ENCODE measurements at places on chromosomes 2 and 18.

DNA sequence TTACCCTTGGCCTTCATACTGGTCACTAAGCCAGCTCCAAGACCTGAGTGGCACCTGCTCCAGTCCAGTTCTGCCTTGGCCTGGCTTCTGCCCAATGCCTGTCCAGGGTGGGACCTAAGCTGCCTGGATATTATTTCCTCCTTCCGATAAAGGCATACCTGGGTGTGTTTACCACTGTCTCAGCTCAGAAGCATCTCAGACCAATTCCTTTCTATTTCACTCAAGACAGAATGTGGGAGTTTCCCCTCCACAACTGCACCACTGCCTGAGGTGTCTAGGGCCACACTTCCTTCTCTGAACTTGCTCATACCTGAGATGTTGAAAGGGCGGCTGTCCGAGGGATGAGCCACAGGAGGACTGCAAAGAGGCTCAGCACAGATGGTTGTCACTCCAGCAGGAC lies 18.4 kb upstream of the CAB39 start:
- no peak for DNase-seq

DNA sequence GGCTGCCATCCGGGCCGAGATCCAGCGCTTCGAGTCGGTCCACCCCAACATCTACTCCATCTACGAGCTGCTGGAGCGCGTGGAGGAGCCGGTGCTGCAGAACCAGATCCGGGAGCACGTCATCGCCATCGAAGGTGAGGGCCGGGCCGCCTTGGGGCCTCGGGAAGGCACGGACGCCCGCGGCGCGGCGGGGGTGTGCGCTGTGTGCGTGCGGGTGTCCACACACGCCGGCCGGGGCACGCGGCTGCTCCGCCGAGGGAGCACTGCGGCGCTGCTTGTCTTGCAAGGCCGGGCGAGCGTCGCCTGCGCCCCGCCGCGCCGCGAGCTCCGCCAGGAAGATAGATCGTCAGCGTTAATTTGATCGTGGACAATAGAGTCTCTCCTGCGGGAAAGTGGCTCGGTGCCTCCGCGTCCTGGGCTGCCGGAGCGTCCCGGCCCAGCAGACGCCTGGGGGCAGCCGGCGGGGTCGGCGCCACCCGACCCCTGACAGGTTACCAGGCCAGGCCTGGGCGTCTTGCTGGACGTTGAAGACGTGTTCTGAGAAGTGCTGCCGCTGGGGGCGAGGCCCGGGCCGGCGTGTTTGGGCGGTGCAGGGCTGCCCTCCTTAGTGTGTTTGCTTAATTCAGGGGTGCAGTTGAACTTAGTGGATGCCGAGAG lies 1.0 kb downstream of the AGAP1 start:
- peak; percentile 26 for DNase-seq

DNA sequence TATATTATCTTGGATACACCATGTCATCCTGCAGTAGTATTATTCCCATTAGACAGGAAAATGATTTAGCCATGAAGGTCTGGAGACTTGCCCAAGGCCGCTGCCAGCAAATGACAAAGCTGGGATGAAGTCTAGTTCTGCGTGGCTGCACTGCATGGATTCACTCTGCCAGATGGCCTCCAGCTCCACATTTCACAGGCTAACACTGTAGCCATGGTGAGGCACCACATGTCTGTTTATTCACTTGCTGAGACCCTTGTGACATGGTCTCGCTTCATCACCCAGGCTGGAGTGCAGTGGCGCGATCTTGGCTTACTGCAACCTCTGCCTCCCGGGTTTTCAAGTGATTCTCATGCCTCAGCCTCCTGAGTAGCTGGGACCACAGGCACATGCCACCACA lies 31.5 kb upstream of the SCG2 start:
- DNase-seq, result no peak

- no peak for DNase-seq
Observed at GRCh38 chr2:45169339-45170190, 160.3 kb upstream of the SIX2 start.

- DNase-seq, result no peak
Observed at GRCh38 chr2:173750353-173750801, 214.8 kb downstream of the SP3 start.

- no peak for DNase-seq
Observed at GRCh38 chr18:39793609-39794008, 2161.4 kb upstream of the PIK3C3 start.

DNA sequence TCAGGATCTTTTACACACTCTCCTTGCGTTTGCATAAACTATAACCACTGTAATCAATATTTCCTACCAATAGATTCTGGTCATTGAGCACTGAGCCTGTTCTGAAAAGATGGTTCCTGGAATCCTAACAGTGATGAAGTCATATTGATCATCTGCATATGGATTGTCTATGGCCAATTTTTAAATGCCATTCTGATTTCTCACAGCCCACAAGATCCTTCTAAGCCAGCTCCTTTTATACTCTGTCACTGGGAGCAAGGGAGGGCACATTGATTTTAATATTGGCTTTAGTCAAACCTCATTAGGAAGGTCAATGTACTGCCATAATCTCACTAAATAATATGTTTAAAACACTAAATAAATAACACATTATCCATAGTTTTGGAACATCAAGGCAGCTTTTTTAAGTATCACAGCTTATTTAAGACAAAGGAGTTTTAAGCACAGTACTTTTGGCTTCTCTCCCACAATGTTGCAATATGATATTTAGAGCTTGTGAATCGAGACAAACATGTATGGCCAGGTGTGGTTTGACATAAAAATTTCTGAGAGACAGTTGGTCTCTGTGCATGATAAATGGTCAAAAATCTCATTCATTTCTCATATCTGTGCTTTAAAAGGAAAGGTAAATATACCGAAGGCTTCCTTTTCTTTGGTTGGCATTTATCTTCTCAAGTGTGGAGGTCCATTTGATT lies 267.3 kb downstream of the MTX2 start:
- DNase-seq, result no peak

GRCh38 chr2:73963385-73964120 lies 21.2 kb upstream of the TET3 start:
- DNase-seq, result peak; percentile 50

DNA sequence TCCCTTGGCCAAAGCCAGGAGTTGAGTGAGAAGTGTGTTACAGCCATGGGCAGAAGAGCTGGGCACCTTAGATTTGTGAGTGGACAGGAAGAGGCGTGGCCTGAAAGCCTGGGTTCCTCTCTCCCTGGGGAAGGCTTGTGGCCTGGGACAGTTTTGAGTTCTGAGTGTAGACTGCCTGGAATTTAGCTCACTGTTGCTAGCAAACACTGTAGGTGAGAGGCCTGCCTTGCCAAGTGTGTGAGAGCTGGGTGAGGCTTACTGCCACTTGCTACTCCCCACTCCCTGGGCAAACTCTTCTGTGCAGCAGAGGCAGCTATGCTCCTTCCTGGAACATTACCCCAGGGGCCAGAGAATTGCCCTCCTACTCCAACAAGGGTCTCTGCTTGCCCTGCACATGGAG lies 150.0 kb upstream of the GALNT5 start:
- DNase-seq, result no peak

- DNase-seq, result no peak
Observed at GRCh38 chr18:48792611-48793380, 158.0 kb downstream of the SMAD7 start.

GRCh38 chr2:19955544-19956422 lies 34.1 kb downstream of the WDR35 start:
- peak; percentile 16 for DNase-seq

DNA sequence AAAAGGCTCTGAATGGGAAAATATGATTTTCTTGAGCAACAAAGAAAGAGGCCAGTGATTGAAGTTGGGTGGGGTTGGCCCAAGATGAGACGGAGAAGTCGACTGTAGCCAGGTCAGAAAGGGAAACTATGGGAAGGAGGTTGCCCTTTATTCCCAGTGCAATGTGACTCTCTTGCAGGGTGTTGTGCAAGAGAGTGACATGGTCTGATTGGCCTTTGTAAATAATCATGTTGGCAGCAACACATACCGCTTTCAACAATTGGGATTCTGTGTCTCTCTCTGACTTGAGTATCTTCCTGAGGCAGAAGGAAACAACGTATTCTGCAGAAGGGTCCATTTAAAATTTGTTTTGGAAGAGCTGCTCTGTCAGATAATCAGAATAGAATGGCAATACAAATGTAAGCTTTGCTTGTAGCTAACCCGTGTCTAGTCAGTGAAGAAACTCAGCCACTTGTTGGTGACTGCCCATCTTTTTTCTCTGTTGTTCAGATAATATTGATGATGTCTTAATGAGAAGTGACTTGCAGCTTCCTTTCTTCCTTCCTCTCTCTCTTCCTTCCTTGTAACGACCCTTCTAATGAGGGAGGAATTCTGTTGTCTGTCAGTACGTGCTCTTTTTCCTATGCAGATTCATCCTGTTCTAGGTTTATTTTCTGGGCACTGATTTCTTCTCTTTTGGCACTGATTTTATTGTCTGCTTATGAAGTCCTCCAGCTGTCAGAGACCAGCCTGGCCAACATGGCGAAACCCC lies 311.0 kb upstream of the FAM98A start:
- no peak for DNase-seq

- no peak for DNase-seq
Observed at GRCh38 chr18:48992791-48993555, 42.2 kb upstream of the SMAD7 start.

DNA sequence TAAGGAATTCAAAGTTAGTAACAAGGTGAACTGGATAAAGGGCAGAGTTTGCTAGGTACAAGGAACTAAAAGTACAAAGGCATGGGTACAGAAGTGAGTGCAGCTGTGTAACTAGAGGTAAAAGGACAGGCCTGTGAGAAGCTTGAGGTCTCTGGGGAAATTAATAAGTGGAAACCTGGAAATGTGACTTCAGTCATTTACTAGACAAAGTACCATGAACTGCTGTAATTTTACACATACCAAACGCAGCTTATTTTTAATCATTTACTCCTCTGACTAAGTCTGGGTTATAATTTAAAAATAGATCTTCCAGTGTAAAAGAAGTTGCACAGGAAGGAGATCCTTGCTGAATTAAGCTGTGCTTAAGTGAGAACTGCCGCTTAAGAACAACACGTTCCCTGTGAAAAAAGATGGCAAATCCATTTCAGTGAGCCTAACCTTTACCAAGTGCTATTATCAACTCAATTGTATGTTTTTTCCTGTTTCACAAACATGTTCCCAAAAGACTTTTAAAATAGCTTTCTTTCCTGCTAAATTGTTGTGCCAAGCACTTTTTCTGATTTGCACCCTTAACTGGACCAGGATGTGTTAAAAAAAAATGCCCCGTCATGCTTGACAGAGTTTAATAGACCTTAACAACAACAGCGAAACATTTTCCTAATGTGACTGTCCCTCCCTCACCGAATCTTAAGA lies 44.3 kb downstream of the CALCRL start:
- DNase-seq, result no peak

DNA sequence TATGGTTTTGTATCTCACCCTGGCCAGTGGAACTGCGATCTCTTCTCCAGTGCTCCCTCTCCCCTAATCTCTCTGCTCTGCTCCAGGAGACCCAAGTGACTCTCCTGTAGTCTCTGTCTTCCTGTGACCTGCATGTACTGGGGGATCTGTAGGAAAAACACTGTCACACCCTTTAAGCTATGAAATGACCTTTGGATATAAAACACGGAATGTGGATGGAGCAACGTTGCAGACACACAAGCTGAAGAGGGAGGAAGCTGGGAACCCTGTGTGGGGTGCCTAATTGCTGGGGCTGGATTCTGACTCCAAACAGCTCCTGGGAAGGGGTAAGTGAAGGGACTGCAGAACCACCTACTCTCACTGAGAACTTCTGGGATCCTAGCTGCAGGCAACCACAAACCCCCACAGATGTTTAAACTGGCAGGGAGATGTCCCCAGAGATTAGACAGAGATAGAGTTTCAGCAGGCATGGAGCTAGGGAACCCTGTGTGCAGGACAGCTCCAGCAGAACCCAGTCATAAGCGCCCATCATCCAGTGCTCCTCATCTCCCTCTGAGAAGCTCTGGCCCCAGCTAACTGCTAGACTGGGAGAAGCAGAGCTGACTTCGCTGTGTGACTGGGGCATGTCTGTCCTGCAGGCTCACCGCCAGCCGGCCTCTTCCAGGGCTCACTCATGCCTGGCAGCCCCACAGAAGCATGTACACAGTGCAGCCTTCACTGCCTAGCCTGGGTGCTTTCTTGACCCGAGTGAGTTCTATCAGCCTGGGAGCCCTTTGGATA lies 482.7 kb upstream of the SETBP1 start:
- DNase-seq, result no peak

- DNase-seq, result no peak
Observed at GRCh38 chr2:8796315-8796848, 41.0 kb downstream of the KIDINS220 start.

DNA sequence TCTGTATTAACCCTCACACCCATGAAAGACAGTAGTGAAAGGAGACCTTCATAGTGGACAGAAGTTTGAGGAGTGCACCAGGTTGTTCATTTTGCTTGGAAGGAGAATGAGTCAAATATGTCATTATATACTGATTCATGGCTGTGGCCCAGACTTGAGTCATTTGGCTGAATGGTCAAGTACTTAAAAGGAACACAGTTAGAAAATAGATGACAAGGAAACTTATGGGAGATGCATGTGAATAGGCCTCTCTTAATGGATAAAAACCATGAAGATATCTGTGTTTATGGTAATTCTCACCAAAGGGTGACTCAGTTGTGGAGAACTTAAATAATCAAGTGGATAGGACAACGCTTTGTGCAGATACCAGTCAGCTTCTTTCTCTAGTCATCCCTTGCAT lies 524.7 kb upstream of the CNTNAP5 start:
- DNase-seq, result no peak

DNA sequence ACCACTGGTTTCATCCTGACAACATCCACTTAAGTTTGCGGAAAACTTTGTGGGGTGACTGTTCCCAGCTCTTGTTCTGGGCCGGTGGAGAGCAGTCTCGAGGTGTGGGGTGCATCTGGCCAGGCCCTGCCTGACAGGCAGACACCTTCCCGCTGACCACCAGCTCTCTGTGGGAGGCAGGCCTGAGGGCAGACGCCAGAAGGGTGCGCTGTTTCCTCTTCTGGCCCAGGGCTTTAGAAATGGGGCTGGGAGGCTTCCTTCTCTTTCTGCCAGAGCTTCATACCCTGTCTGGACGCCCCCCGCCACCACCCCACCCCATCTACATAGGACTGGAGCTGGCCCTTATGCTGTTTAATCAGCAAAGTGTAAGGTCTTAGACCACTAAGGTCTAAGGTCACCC lies 263.8 kb downstream of the LOXHD1 start:
- DNase-seq, result no peak

DNA sequence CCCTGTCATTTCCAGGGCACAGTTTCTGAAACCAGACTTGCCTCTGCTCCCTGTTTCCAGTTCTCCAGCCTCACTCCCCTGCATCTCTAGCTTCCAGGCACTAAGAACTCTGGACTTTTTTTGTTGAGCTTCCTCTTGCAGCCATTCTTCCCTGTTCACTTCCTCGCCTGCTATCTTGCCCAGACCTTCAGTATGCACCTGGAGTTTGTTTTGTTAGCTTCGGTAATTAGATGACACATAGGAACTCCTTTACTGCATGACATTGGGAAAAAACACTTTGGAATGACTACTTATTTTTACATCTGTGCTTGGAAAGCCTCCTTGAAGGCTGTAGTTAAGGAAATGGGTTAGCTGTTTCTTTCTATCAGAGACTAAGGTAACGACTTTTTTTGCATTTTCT lies 35.2 kb downstream of the OTOF start:
- DNase-seq, result no peak

Measured in stimulated activated CD4-positive, alpha-beta T cell treated with anti-CD3 and anti-CD28 coated beads, Interleukin-2, amount 100 ng/mL, for 24 hours (primary cell).